ENCODE measurements at places on chromosomes 12 and 14.

DNA sequence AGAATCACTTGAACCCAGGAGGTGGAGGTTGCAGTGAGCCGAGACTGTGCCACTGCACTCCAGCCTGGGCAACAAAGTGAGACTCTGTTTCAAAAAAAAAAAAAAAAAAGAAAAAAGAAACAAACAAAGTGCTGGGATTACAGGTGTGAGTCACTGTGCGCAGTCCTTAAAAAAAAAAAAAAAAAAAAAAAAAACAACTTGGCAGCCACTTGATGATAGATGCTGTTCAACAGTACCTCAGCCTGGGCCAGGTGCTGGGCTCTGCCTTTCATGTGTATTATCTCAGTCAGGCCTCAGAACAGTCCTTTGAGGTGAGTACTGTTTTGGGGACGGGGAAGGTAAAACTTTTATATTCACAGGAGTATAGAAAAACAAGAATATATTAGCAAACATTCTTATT is 9.6 kb downstream of the ACADS start:
- DNase-seq, result no peak

DNA sequence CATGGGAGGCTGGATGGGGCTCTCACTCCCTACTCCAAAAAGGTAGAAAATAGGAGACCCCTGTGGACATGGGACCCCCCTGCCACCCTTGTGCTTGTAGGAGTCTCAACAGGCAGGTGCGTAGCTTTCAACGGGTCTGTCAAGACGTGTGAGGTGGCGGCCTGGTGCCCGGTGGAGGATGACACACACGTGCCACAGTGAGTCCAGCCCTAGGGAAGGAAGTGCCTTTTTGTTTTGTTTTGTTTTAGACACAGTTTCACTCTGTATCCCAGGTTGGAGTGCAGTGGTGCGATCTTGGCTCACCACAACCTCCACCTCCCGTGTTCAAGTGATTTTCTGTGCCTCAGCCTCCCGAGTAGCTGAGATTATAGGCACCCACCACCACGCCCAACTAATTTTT is 12.9 kb downstream of the P2RX4 start:
- no peak for DNase-seq

DNA sequence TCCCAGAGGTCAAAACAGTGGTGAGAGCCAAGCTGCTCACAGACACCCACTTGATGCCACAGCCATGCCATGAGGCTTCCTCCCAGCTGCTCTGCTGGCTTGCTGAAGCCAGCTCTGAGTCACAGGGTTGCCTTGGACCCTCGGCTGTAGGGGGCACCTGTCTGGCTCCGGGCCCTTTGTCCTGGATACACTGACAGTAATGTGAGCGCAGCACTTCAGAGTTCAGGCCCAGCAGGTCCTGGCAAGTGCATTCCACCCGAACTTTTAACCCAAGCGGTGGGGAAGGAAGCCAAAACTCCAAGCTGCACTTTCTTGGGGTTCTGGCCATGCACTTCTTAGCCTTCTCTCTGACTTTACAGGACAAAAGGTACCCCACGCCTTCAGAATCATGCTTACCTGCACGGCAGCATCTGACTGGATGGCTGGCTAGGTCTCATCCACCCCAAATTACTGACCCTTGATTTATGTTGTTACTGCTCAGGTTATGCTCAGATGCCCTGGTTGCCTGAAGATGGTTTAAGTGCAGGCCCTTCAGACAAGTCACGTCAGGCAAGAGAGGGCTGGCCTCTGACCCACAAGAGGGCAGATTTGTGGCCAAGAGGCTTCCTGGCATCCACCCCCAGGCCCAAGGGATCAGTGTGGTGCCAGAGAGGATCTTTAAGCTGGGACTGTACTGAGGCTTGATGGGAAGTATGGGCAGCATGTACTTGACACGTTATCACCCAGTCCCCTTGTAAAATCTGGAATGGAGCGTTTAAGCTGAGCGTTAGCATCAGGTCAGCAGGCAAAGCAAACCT is 24.8 kb downstream of the SLC25A29 start:
- DNase-seq, result no peak

- DNase-seq, result no peak
These were observed 22.7 kb downstream of the CLMN start for GRCh38 chr14:95296966-95297365.

GRCh38 chr12:132373901-132374611 is 44.7 kb upstream of the GALNT9 start:
- DNase-seq, result peak; percentile 8

DNA sequence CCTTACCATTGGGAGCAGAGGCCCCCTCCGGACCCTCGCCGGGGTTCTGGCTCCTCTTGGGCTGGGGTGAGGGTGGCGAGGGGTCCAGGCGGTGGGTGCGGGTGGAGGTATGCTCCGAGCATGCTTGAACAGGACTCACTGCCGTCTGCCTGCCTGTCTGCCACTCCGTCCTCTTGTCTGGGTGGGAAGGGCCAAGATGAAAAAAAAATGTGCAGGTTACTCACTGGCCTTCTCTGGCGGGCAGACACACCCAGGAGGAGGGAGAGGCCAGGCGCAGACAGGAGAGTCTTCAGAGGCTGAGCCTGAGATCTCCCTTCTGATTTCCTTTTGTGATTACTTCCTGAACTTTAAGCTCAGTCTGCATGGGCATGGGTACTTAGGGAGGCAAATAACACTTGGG is 76.1 kb downstream of the STON2 start:
- no peak for DNase-seq

DNA sequence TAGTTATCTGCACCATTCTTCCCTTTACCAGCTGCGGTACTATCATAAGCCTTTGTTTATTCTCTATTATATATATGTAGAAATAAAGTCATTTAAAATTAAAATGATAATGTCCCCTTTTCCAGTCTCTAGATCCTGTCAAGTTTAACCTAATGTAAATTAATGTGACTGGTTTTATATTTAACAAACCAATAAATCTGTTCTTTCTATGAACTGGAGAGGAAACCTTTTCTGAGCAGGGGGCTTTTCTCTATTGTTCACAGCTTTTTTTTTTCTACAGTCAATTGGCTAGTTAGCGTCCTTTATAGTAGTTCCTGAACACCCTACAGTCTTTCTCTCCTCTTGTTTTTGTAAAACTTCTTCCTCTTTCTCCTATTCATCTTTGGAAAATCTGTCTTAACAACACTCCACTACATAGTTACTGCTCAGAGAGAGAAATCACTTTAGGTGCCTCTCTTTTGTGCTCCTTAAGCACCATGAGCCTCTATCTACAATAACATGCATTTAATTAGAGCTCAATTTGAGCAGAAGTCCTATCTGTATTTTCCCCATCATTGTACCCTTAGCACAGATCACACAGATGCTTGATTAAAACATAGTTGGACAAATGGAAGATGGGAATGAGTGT is 332.6 kb upstream of the SYT1 start:
- DNase-seq, result no peak

DNA sequence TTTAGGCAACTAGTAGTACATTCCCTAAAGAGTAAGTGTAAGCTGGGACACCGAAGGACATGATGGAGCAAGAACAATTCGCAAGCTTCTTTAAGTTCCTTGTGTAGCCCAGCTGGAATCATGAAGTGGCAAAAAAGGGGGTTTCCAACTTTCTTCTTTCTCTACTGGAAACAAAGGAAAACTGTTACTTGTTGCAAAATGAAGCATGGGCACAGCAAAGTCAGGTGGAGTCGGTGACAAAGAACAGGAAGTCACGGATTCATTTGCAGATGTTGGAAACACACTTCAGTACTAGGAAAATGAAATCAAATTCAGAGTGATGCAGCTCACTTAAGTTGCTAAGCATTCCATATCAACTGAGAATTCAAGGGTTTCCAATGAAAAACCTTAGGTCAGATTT is 706.9 kb upstream of the STXBP6 start:
- DNase-seq, result no peak

GRCh38 chr14:35051796-35052195 is 5.7 kb downstream of the FAM177A1 start:
- peak; percentile 63 for DNase-seq

GRCh38 chr14:55373784-55374705 is 37.6 kb downstream of the ATG14 start:
- peak; percentile 60 for DNase-seq

DNA sequence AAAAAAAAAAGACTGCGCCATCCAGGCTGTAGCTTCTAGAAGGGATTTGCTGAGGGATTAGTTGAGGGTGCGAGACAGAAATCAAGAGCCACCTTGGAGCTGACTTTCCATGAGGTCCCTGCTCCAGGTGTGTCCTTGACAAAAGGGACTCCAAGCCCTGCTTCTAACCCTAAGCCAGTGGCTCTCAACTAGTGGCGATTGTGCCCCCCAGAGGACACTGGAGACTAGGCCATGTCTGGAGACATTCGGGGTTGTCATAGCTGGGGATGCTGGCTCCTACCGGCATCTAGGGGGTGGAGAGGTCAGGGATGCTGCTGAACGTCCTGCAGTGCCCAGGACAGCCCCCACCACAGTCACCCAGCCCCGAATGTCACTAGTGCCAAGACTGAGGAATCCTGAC is 40.6 kb downstream of the SPRING1 start:
- DNase-seq, result peak; percentile 32

DNA sequence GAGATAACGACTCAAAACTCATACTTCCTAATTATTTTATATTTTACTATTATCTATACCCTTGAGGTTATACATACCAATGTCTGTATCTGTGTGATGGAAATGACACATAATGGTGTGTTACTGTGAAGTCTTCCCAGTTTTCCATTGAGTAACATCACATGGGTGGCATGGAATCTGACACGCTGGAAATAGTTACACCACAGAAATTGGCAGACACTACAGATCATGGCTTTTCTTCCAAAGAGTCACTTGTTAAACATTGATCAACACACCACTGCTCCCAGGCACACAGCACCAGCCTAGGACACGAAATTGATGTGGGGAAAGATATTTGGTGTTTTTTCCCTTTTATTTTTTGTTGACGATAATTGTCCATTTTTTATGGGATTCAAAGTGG is 33.0 kb upstream of the VWF start:
- no peak for DNase-seq

DNA sequence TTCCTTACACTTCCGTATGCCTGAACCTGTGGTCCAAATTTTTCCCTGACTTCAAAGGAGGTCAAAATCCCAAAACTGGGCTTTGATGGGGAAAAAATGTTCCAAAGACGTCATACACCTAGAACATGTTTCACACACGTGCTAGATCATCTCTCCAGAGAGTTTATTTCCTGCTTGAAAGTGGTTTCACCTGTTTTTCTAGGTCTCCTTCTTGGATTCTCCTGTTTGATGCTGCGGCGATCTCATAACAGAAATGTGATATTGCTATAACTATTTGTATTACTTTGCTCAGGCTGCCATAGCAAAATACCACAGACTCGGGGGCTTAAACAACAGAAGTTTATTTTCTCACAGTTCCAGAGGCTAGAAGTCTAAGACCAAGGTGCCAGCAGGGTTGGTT is 19.7 kb upstream of the TMCC3 start:
- no peak for DNase-seq

GRCh38 chr12:10901427-10901826 is 7.9 kb downstream of the TAS2R13 start:
- no peak for DNase-seq

DNA sequence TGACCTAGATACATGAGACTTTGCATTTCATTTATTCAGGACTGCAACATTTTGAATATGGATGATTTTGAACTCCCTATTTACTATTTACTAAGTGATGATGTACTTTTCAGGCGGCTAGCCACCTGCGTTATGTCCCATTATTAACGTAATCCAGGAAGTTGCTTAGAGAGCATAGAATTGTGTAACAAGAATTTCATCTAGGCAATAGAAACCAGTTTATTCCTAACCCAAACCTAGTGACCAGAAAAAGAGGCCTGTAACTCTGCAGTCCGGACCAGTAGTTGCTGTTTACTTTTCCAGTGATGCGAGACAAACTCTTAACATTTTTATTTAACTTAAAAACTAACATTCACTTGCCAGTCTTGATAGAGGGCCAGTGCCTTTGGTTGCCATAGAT is 12.3 kb downstream of the NUDT4 start:
- DNase-seq, result no peak

- DNase-seq, result peak; percentile 80
These were observed 21.3 kb upstream of the HSP90B1 start for GRCh38 chr12:103908877-103909276.

DNA sequence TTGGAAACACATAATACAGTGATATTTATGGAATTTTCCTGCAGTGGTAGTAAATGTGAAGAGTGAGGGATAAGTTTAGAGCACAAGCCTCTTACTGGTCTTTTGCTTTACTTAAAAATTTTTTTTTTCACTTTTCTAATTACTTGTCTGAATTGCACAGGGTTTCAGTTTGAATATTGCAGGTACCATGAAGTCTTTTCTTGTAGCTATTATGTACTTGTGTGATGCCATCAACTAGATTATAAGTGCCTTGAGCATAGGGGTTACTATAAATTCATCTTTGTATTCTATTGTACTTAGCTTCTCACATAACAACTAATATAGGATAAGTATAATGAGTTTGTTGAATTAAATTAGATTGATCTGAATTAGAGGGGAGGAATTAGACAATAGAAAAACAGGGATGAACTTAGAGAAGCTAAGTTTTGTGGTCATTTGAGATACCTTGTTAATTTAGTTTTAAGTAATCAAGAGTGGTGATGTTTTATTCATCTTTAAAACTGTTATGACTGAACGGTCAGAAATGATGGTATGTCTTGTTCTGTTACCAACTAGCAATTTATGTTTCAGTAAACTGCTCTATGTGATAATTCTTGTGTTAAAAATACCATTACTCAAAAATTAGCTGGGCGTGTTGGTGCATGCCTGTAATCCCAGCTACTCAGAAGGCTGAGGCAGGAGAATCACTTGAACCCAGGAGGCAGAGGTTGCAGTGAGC is 42.1 kb downstream of the CCDC91 start:
- no peak for DNase-seq

DNA sequence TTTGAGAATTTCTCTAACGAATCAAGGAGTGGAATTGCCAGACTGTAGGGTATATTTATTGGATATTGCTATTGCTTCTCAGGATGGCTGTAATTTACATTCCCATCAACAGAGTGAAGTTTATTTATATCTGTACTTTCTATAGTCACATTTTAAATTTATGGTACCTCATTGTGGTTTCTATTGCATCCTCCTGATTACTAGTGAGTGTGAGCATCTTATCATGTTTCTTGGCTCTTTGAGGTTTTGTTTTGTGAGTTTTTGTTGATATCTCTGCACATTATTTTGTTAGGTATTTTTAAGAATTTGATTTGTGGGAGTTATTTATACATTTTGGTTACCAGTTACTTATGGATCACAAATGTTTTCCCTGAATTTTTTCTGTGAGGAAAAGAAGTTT is 13.9 kb downstream of the DNM1L start:
- no peak for DNase-seq

GRCh38 chr14:35281341-35281740 is 10.8 kb upstream of the PSMA6 start:
- DNase-seq, result no peak

Measured in EH (cell line).